ENCODE measurements at places on chromosomes 12 and 14.

DNA sequence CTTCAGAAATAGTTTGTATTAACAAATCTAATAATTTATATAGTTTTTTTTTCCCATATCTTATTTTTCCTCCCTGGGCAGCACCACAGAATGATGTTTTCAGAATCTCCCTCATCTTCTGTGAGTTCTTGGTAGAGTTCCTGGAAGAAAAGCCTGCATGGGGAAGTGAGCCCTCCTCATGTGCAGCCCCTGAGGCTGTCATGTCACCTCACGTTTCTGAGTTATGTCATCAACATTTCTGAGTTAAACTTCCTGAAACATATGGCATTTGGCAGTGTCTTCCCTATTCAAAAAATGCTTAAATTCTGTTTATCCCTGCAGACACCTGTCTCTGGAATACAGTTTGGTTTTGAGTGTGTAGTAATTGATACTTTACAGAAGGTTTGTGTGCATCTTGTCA lies 979.0 kb downstream of the TMEM121 start:
- DNase-seq, result no peak

GRCh38 chr12:60194678-60195077 lies 598.8 kb downstream of the SLC16A7 start:
- DNase-seq, result peak; percentile 57

- peak; percentile 41 for DNase-seq
These were observed 25.3 kb downstream of the CMKLR1 start for GRCh38 chr12:108313606-108314351.

- no peak for DNase-seq
These were observed 3.7 kb upstream of the CLMN start for GRCh38 chr14:95323361-95323760.

- no peak for DNase-seq
These were observed 172.8 kb upstream of the DYRK2 start for GRCh38 chr12:67475725-67476124.

- no peak for DNase-seq
These were observed 265.7 kb upstream of the MGAT4C start for GRCh38 chr12:86521870-86522269.

DNA sequence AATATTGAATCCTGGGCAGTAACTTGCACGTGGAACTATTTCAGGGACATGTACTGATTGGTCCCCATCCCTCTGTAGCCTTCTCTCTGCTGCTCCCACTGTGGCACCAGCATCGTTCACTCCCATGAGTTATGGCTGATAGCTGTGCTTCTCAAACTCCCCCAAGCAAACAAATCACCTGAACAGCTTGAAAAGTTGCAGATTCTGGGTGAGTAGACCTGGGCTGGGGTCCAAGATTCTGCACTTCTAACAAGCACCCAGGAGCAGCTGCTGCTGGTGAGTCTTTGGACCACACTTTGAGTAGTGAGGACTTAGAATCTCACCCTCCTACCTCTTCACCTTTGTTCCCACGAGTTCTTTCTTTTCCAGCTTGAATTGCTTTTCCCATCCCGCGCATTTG lies 49.4 kb upstream of the ZFP36L1 start:
- DNase-seq, result no peak

- no peak for DNase-seq
These were observed 1585.3 kb upstream of the TMEM132C start for GRCh38 chr12:126681676-126682075.

DNA sequence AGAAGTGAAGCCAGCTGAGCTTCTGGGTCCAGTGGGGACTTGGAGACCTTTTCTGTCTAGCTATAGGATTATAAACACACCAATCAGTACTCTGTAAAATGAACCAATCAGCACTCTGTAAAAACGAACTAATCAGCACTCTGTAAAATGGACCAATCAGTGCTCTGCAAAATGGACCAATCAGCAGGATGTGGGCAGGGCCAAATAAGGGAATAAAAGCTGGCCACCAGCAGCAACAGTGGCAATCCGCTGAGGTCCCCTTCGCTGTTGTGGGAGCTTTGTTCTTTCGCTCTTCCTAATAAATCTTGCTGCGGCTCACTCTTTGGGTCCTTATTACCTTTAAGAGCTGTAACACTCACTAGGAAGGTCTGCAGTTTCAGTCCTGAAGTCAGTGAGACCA lies 72.3 kb downstream of the NTS start:
- DNase-seq, result no peak

DNA sequence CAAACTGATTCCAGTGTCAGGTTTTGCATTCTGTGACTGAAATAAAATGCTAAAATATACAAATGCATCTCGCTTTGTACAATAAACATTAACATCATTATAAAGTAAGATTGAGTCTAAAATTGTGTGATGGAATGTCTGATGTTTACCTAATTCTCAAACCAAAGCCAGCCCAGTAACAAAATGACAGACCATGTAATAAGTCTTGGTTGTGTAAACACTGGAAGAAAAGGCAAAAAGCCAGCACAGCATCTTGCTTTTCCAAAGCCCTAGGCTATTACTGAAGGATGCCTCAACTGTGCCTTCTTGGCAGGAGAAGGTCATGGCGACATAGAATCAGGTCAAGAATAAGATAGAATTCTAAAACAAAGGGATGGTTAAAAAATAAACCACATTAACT lies 169.6 kb downstream of the EGLN3 start:
- DNase-seq, result peak; percentile 56

- DNase-seq, result peak; percentile 79
These were observed 499 bp downstream of the RNASE4 start for GRCh38 chr14:20684662-20685456.

- DNase-seq, result no peak
These were observed 45.1 kb downstream of the TBX3 start for GRCh38 chr12:114638790-114639435.

- DNase-seq, result no peak
These were observed 33.5 kb upstream of the CCDC91 start for GRCh38 chr12:28156804-28157203.

Measured in adipocyte (in vitro differentiated cells).